ENCODE measurements at places on chromosomes 7 and 10.

DNA sequence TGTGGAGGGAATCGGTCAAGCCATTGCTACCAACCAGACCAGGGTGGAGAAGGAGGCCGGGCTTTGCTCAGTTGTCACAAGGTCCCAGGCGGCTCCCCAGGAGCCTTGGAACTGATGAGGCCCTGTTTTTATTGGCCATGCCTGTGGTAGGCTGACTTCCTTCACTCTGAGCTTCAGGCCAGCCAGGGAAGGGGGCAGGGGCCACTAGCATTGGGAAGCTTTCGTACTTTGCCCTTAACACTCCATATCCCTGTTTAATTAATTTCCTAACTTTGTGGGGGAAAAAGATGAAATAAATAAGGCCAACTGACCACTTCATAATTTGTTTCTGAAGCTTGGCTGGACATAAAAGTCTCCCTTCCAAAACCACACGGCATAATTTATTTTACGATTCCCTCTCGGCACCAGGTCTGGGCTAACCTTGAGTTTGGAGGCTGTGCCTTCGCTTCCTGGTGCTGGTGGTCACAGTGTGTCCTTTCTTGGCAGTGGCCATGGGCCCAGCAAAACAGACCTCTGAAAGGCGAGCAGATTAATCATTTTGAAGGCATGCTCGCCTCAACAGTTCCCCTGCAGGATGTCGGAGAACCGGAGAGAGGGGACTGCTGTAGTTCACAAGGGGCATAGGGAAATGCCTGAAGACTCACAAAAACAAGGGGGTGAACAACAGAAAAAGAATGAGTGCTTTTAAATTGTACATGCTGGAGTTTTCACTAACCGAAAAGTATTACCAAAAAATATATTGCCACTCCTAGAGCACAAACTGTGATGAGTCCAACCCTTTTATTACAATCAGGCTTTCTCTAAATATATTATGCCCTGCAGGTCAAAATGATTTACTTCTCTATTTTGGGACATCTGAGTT lies 966.0 kb downstream of the LRMDA start:
- no peak for DNase-seq

- DNase-seq: no peak
Measured at GRCh38 chr10:112585960-112586359, 138.9 kb downstream of the VTI1A start.

DNA sequence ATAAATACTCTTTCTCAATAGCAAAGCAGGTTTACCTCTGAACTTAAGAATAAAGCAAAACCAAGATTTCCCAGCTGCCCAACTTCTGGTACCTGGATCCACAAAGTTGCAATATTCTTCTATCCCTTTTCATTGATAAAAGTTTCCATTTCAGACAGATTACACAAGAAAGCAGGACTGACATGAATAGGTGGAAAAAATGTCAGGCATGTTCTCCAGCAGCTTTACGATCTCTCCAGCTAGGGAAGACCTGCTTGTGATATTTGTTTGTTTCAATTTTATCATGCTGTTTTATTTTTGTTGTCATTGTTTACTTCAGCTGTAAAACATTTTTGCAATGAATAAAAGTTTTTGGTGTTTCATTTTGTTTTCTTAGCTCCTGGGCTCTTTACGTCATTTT lies 9.0 kb downstream of the RGS10 start:
- DNase-seq: no peak

GRCh38 chr10:50651808-50652207 lies 28.1 kb upstream of the SGMS1 start:
- no peak for DNase-seq

DNA sequence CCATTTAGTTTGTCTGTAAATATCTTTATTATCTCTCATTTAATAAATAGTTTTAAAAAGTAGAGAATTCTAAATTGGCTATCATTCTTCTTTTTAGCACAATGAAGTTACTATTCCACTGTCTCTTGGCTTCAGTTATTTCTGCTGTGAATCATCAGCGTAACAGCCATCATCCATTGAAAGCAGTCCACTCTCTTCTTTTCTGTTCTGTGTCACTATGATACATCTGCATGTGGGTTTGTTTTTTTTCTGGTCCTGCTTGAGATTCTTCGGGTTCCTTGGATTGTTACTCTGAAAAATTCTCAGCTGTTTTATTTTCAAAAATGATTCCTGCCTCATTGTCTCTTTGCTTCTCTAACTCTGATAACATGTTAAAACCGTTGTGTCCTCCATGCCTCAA lies 52.5 kb downstream of the CSGALNACT2 start:
- DNase-seq: no peak

DNA sequence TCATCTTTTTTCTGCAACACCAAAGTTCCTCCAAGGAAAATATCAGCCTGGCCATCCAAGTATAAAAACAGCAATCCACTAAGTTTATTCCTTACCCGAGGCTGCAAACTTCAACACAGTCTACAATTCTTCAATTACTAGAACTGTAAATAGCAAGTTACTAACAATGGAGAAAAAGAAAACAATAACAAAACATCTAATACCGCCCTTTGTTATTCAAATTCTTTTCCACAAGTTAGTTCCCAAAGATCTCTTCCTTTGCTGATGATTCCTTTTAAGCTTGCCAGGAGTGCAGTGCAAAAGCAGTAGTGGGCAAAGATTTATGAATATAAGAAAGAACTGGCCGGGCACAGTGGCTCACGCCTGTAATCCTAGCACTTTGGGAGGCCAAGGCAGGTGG lies 86.2 kb downstream of the CUL2 start:
- no peak for DNase-seq

DNA sequence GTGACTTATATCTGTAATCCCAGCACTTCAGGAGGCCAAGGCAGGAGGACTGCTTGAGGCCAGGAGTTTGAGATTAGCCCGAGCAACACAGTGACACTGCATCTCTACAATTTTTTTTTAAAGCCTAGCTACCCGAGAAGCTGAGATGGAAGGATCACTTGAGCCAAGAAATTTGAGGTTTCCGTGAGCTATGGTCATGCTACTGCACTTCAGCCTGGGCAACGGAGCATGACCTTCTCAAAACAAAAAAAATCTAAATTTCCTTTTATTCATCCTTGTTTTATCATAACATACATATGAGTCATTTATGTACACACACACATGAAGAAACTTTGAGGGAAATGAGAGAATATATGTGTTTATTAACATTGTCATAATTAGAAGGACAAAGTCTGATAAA lies 277.5 kb upstream of the MAGI2 start:
- no peak for DNase-seq

- no peak for DNase-seq
Measured at GRCh38 chr10:95246582-95247051, 44.2 kb downstream of the PDLIM1 start.

- DNase-seq: no peak
Measured at GRCh38 chr7:55128693-55129394, 110.0 kb downstream of the EGFR start.

DNA sequence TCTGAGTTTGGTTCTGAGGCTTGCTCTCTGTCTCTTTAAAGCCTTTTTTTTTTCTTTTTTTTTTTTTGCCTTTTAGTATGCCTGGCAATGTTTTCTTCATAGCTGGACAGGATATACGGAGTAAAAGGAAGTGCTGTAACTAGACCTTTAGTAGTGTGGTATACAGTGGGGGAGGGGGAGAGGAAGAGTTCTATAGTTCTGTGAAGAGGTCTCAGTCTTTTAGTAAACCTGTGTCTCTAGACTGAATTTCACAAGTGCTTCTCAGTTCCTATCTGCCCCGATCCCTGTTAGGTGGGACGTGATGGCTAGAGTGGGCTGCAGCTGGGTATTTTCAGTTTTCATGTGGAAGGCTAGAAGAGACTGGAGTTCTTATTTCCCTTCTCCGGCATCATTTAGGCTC lies 3.1 kb upstream of the ABCC2 start:
- no peak for DNase-seq

DNA sequence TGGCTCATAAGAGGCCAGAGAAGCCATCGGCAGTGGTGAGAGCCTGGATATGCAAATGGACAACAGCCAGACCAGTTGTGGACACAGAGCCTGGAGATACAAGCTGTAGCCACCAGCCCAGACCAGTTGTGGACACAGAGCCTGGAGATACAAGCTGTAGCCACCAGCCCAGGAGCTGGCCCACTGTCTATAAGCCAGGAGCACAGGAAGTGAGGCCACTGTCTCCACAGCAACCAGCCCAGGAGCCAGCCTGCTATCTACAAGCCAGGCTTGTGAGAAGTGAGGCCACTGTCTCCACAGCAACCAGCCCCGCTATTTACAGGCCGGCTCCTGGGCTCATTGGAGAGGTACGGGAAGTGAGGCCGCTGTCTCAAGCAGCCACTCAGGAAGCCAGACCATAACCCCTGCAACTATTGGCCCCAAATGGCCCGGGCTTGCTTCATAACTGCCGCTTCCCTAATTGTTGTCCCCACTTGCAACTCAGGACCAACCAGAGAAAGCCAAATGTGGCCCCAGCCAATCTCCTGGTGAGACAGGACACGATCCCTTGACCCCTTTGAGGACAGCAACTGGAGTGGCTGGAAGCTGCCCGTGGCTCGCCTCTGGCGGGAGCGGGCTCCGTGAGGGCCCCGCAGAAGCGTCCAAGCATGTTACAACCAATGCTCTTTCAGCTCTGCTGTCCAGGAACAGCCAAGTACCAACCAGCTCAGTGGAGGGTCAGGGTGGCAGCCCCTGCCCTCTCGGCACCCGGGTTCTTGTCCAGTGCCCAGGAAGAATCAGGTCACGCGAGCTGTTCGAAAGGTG lies 44.1 kb upstream of the CNPY1 start:
- DNase-seq: no peak

- no peak for DNase-seq
Measured at GRCh38 chr7:151801782-151802468, 75.0 kb downstream of the PRKAG2 start.

DNA sequence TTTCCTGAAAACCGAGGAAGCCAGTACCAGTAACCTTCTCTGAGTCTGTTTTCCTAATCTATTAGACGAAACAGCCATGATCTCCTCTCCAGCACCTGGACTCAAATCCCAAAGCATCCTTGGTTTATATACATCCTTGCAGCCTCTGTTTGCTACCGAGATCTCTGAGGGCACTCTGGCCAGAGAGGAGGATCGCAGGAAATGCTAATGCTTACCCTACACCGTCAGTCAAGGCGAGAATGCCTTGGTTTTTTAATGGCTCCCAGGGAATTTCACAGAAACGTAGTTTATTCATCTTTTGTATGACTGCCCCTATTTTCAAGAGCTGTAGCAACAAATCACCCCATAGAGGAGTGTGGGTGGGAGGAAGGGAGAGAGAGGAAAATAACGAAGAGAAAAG lies 91.5 kb upstream of the CALN1 start:
- no peak for DNase-seq

GRCh38 chr10:86632951-86633350 lies 21.4 kb upstream of the OPN4 start:
- DNase-seq: no peak

GRCh38 chr10:101575580-101576210 lies 12.4 kb downstream of the POLL start:
- no peak for DNase-seq

DNA sequence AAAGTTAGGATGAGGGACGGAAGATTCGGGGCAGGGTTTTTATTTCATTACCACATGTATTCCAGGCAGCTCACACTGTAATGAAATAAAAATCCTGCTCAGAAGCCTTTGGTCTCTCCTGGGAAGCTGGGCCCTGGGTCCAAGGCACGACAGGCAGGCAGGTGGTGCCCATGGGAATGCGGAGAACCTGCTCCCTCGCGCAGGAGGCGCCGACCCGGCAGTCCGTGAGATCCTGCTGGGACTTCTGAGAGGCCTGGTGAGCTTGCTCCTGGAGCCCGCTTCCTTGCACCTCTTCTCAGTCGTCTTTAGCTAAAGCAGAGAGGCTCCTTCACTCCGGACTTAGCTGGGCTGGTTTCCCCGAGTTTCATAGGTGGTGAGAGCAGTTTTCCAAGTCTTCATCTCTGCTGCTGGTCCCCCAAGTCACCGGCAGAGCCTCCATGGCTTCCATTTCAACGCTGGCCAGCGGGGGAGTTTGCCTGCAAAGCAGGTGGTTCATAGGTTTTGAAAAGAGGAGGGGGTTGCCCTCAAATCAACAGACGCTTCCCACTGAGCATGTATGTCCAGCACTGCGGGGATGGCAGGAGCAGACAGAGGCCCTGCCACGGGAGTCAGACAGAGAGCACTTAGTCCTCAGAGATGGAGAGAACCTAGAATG lies 24.5 kb downstream of the IL15RA start:
- DNase-seq: no peak

- DNase-seq: no peak
Measured at GRCh38 chr10:54614072-54614471, 187.0 kb downstream of the PCDH15 start.

GRCh38 chr7:25158966-25159365 lies 33.9 kb upstream of the CYCS start:
- DNase-seq: no peak

- no peak for DNase-seq
Measured at GRCh38 chr10:93579089-93579488, 12.6 kb downstream of the FFAR4 start.

- no peak for DNase-seq
Measured at GRCh38 chr10:131433568-131433967, 122.0 kb upstream of the TCERG1L start.

- DNase-seq: no peak
Measured at GRCh38 chr10:127346604-127347003, 150.2 kb upstream of the INSYN2A start.

DNA sequence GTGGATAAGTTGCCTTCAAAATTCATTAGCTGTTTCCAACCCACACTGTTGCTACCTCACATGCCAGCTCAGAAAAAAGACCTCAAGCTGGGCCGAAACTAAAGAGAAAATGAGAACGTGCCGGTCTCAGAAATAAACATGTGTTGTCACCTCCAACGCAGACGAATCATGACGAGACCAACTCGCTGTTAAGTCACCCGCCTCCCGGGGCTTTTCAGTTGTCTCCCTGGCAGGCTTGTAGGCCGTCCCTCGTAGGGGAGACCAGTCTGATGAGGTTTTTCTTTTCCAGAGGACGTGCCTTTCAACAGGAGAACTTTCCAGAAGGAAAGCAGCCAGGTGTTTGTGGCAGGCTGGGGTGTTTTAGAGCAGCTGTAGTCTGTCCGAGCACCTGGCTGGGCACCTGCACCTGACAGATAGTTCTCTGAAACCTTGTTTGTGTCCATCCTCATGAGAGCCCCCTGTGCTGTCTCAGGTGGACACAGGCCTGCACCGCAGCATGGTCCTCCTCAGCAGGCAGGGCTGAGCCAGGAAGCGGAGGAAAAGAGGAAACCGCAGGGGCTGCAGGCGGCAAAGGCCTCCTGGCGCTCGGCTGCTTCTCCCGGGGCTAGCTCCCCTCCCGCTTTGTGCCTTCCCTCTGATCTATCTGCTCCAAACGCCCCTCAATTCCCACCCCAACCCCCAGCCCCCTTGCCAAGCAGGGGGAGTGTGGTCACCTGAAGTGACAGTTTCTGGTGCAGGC lies 78.8 kb downstream of the CHST15 start:
- no peak for DNase-seq

DNA sequence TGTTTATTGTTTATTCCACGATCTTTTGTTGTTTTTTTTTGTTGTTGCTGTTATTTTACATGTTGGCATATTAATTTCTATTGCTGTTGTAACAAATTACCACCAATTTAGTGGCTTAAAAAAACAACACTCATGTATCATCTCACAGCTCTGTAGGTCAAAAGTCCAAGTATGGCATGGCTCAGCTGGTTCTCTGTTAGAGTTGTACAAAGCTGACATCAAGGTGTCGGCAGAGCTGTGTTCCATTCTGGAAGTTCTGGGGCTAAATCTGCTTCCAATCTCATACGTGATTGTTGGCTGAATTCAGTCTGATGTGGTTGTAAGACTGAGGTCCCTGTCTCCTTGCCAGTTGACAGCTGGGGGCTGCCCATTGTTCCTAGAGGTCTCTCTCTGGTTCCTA lies 60.2 kb upstream of the FAM133B start:
- no peak for DNase-seq
